ENCODE measurements at places on chromosomes 3 and 15. TPM values are rescaled to one million over a fixed set of nuclear protein-coding genes. Genes with fewer than 3 reads are reported as not detected.

DNA sequence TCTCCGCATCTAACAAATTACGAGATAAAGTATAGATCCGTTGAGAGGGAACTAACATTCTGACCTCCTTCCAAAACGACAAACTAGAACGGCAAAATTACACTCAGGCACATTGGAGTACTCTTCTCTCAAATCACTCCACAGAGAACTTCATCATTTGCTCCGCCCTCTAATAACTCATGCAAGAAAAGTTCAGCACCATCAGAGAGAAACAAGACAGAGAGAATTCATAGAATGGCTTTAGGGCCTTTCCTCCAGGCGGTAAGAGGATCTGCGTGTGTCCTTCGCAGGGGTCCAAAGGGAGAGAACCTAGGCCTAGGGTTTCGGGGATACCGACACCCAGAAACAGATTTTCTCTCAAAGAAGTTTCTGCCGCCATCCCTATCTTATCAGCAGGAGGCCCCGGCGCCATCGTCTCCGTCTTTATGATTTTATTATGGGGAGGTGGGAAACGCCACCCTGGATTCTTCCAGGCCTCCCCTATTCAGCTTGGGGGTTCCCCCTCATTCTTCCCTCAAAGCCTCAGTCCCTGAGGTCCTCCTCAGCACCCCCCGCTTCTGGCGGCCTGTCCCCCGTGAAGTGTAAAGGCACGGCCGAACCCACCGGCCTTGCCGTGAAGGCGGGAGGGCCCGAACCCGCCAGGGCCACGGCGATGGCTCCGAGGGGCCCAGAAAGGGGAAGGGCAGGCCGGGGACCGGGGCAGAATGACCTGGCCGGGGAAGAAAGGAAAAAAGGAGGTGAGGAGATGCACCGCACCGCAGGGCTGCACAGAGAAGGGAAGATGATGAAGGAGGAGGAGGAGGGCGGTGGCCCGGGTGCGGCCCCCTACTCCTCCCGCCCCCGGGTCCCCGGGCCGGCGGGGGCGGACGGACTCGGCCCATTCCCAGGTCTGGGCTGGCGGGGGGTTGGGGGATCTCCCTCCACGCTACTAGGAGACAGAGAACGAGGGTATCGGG, 768 bp downstream of the UBXN7 start:
- H3K27ac ChIP-seq = peak overlapping the region; percentile 93
- H3K36me3 ChIP-seq = peaks cover 17% of the 10 kb centered on the region

NRG4 gene
- not detected for total RNA-seq

INSYN1 gene
- total RNA-seq = not detected

GRCh38 chr3:126314305-126314789, 42.9 kb downstream of the KLF15 start:
- H3K4me3 ChIP-seq = no peak overlapping the region
- H3K27ac ChIP-seq = no peak overlapping the region
- H3K36me3 ChIP-seq = no peaks in the 10 kb centered on the region
- no peak for DNase-seq

AKAP13 gene
- 170 TPM for total RNA-seq

- peaks cover 2% of the 10 kb centered on the region for H3K4me1 ChIP-seq
- H3K4me3 ChIP-seq = no peak overlapping the region
Measured at GRCh38 chr3:128549283-128550112, 56.5 kb upstream of the GATA2 start.

FAM227B gene
- 3.5 TPM for total RNA-seq

DNA sequence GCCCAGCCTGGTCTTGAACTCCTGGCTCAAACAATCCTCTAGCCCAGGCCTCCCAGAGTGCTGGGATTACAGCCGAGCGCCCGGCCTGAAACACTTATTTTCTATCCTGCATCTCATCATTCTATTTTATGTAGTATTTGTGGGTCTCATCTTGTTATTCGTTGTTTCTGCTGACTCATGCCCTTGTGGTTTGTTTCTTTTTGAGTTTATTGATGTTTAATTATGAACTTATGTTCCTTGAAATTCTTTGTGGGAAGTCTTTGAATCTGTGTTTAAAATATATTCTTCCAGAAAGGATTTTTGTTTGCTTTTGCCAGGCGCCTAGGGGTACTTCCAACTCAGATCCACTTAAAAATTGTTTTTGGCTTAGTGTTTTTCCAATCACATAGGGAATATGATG, 78.3 kb upstream of the C15orf39 start:
- H3K4me1 ChIP-seq = peaks cover 9% of the 10 kb centered on the region
- no peak overlapping the region for H3K4me3 ChIP-seq
- no peak overlapping the region for H3K27ac ChIP-seq
- no peaks in the 10 kb centered on the region for H3K36me3 ChIP-seq
- DNase-seq = no peak

HLTF gene
- 22.2 TPM for total RNA-seq

SLC2A2 gene
- not detected for total RNA-seq

DNA sequence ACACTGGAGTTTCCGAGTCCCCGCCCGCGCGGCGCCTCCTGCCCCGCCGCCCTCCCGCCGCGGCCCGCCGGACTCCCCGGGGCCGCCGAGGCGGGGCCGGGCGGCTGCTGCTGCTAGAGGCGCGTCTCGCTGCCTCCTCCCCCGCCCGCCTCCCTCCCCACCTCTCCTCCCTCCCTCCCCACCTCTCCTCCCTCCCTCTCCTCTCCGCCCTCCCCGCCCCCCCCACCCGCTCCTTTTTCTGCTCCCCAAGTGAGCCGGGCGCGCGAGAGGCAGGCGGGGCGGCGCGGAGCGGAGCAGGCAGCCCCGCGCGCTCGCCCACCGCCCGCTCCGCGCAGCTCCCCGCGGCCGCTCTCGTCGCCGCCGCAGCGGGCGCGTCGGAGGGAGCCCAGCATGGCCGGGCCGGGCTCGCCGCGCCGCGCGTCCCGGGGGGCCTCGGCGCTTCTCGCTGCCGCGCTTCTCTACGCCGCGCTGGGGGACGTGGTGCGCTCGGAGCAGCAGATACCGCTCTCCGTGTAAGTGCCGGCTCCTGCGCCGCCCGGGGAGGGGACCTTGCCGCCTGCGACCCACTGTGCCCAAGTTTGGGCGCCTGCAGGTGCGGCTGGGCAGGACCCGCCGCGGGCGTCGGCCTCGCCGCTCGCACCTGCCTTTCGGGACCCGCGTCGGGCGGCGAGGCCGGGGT, at the start of gene CACNA2D3:
Gene CACNA2D3, plus strand, starts transcription at position 229 of the 679 bp plus-strand sequence.
- peaks cover 1% of the 10 kb centered on the region for H3K4me1 ChIP-seq
- peaks cover 49% of the 10 kb centered on the region for H3K27me3 ChIP-seq
- H3K36me3 ChIP-seq = peaks cover 2% of the 10 kb centered on the region
- no peak for DNase-seq

NGLY1 gene
- 61.2 TPM for total RNA-seq

DNA sequence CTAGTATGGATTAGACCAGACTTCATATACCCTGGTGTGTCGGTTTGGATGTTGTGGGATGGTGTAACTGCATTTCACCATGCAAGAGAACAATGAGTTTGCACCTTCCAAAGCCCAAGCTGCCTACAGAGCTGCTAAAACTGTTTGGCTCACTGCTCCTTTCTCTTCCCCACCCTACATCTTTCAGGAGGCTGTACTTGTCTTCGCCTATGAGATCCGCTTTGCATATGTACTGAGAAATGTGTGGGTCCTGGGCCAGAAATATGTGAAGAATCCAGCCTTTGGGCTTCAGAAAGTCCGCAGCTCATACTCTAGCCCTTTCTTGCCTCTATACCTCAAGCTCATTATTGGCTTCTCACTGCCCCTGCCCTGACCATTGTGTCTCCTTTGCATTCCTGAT, 1060.0 kb downstream of the NTRK3 start:
- no peaks in the 10 kb centered on the region for H3K4me1 ChIP-seq
- no peak for DNase-seq
- no peak overlapping the region for H3K27ac ChIP-seq
- H3K27me3 ChIP-seq = no peaks in the 10 kb centered on the region
- no peak overlapping the region for H3K4me3 ChIP-seq
- no peaks in the 10 kb centered on the region for H3K36me3 ChIP-seq

LEKR1 gene
- 1.6 TPM for total RNA-seq

BCHE gene
- not detected for total RNA-seq

RPUSD2 gene
- total RNA-seq = 11.9 TPM

DNA sequence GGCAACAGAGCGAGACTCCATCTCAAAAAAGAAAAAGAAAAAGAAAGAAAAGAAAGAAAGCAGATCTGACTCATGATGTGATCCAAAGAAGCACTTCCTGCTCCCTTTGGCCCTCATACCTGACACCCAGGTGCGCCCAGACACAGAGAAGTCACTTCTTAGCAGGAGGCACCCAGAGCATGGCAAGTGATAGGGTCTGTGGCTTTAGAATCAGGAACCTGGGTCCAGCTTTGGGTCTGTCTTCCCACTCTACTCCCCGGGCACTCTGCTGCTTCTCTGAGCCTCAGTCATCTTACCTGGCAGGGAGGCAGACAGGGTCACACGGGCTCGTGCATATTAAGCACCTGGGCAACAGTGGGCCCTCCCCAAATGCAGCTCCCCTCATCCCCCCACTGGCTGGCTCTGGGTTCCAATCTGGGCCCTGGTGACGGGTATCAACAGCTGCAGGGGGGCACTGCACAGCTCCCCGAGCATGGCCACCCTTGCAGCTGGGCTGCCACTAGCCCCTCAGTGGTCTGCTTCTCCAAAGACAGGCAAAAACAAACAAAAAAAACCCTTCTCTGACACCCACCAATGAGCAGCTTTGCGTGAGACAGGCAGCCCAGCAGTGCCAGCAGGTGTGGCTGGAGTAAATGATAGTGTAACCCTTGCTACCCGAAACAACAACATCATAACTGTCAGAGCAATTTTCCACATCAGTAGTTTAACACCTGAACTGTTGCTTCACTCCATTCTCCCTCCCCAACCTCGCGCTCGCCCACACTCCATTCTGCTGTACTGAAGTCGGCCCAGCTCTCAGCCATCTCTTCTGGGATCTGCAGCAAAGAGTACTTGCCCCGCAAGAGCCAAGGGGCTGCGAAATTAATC, 99.8 kb downstream of the MEGF11 start:
- H3K36me3 ChIP-seq = no peaks in the 10 kb centered on the region
- H3K27me3 ChIP-seq = peaks cover 11% of the 10 kb centered on the region
- H3K27ac ChIP-seq = no peak overlapping the region
- no peak overlapping the region for H3K4me3 ChIP-seq
- H3K4me1 ChIP-seq = no peaks in the 10 kb centered on the region

DNA sequence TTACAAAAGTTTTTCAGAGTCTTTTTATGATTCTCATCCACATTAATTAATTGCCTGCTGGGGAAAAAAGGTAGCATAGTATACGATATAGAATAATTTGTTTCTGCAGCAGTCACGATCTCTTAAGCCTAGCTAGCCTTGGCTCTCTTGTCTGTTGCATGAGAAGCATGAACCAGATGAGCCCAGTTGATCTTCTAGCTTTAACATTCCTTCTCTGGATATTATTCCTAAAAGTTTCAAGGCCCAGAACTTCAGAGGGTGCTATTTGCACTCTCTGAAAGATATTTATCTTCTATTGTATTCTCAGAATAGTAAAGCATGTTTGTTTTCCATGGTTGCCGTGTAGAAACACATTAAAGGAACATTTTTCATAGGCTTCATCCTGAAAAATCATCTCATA, 69.3 kb downstream of the BTLA start:
- H3K36me3 ChIP-seq = peaks cover 10% of the 10 kb centered on the region
- no peak for DNase-seq
- H3K27ac ChIP-seq = no peak overlapping the region
- no peak overlapping the region for H3K4me3 ChIP-seq

Data from activated CD4-positive, alpha-beta memory T cell treated with anti-CD3 and anti-CD28 coated beads, Interleukin-2, amount 10 ng/mL, durations not matched to agents 7 days and 5 days (primary cell).